Naive thymus-derived CD8-positive, alpha-beta T cell (primary cell): ENCODE measurements at places on chromosomes 11 and 22.

GRCh38 chr11:73382747-73383146, 6.5 kb downstream of the RELT start:
- DNase-seq, result no peak

DNA sequence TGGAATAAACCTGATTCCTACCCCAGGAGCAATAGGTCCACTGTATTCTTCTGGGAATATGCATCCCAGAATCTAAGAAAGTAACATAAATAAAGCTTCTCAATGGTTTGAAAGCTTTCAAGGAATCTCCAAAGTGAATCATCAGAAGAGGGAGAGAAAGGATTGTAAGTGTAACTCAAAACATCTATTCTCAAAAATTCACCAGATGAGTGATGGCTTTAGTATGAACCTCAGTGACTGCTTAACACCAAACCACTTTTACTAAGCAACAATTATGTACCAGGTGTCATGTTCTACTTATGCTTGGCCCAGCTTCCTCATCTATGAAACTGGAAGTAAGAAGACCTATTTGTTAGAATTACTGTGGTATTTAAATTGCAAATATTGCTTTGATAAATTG, 7.4 kb downstream of the RAB38 start:
- DNase-seq, result no peak

DNA sequence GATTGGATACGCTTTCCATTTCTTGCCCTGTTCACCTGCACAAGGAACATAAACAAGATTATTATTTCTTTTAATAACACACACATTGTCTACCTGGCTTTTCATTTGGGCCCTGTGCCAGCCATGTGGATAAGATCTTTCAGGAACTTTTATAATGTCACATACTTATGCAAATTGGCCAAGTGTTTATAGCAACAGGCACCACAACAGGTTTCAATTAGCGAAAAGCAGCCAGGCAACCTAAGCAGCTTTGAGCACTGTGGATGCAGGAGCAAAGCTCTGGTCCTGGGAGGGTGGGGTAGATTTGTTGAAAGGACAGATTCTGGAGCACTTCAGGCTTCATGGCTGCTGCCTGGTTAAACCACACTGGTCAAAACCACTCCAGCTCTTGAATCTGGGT, 217.4 kb downstream of the BARX2 start:
- no peak for DNase-seq

DNA sequence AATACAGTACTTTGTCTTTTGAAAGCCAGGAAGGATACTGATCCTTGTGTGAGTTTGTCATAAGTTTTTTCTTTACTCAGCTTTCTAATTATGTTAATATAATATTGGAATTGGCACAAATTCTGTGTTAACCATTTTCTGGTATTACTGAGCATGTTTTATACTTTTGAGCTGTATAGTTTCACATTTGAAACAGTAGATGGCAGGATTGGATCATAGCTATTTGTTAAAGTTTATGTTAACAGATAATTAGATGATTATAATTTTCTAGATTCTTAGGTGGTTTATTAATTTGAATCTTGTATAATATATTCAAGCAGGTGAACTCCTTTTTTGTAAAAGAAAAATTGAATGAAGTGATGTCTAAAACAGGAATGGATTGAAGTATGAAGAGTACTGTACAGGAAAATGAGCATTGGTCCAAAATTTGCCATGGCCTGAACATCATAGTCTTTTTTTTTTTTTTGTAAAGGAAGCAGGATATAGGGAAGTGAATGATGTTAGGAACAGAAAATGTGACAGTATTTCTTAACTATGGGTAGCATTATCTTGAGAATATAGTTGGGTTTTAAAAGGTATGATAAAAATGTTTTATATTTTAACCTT, 102.0 kb downstream of the CYP2R1 start:
- no peak for DNase-seq

DNA sequence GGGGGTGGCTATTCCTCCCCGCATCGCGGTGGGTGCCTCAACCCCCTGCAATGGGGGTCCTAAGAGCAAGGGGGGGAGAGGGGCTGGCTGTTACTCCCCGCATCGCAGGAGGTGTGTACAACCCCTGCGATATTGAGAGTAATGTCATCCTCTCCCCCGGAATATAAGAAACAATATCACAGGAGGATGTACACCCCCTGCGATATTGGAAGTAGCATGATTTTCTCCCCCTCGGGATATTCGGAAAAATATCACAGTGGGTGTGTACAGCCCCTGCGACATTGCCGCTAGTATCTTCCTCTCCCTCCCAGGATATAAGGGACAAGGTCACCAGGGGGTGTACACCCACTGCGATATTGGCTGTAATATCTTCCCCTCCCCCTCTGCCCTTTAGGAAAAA, 22.5 kb upstream of the APOL5 start:
- no peak for DNase-seq

- DNase-seq, result no peak
These were observed 583 bp downstream of the PDGFD start for GRCh38 chr11:104163100-104164027.
